GM12892 (cell line): ENCODE measurements at places on chromosomes 4 and X.

DNA sequence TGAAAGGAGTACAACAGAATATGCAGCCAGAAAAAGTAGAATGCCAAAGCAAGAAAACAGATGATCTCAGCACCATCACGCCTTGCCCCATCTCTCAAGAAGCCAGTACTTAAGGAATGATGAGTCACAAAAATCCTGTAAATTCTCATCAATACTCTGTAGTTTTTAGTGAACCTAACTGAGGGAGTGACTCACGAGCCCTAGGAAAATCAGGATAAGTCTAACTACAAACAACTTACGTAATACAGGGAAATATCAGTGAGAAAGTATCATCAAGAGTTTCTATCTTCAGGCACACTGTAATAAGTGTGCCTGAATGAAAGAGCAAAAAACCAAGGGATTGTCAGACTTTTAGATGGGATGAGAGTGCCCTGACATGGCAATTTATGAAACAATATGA lies 644.4 kb downstream of the STPG2 start:
- no peak for DNase-seq

GRCh38 chr4:56863441-56864139 lies 42.1 kb upstream of the SPINK2 start:
- no peak for DNase-seq

DNA sequence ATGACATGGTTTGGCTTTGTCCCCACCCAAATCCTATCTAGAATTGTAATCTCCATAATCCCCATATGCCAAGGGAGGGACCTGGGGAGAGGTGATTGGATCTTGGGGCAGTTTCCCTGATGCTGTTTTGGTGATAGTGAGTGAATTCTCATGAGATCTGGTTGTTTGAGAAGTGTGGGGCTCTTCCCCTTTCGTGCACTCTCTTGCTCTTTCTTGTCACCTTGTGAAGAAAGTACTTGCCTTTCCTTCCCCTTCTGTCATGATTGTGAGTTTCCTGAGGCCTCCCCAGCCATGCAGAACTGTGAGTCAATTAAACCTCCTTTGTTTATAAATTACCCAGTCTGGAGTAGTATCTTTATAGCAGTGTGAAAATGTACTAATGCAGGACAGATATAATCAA lies 36.4 kb upstream of the FREM3 start:
- no peak for DNase-seq

- no peak for DNase-seq
Measured at GRCh38 chr4:41748074-41748570, 403 bp downstream of the PHOX2B start.

- no peak for DNase-seq
Measured at GRCh38 chr4:110610620-110610939, 12.3 kb downstream of the PITX2 start.

- no peak for DNase-seq
Measured at GRCh38 chr4:40656201-40656863, 26.7 kb upstream of the RBM47 start.
